IMR-90 (cell line): ENCODE measurements at places on chromosomes 5 and 9. TPM values are rescaled to one million over a fixed set of nuclear protein-coding genes. Genes with fewer than 3 reads are reported as not detected.

LHX3 gene
- polyA plus RNA-seq, result not detected in 2 replicates

SIGMAR1 gene
- 88.9 and 93.1 TPM in 2 replicates for polyA plus RNA-seq

OR1Q1 gene
- polyA plus RNA-seq, result not detected in 2 replicates

OMD gene
- polyA plus RNA-seq, result not detected in 2 replicates

KCNN2 gene
- polyA plus RNA-seq, result 7.5 and 8.8 TPM in 2 replicates

OGN gene
- 0.10 TPM in 1 of 2 replicates, not detected in the other for polyA plus RNA-seq

CCDC69 gene
- 0.36 and 0.48 TPM in 2 replicates for polyA plus RNA-seq

ZNF883 gene
- 0.32 and 0.51 TPM in 2 replicates for polyA plus RNA-seq

IL33 gene
- polyA plus RNA-seq, result not detected in 2 replicates

SHISAL2B gene
- not detected in 2 replicates for polyA plus RNA-seq

PCDHGA3 gene
- polyA plus RNA-seq, result 1.6 and 1.8 TPM in 2 replicates

SLC25A48 gene
- polyA plus RNA-seq, result not detected in 2 replicates

IER5L gene
- polyA plus RNA-seq, result 13.4 and 21.0 TPM in 2 replicates

ADAMTSL2 gene
- not detected in 2 replicates for polyA plus RNA-seq

GZMA gene
- polyA plus RNA-seq, result not detected in 2 replicates

BAAT gene
- not detected in 2 replicates for polyA plus RNA-seq

SLC23A1 gene
- polyA plus RNA-seq, result not detected in 2 replicates

SPINK6 gene
- polyA plus RNA-seq, result not detected in 2 replicates

SLC6A3 gene
- not detected in 2 replicates for polyA plus RNA-seq

DDX4 gene
- polyA plus RNA-seq, result not detected in 2 replicates

IFNA2 gene
- not detected in 2 replicates for polyA plus RNA-seq

CTSV gene
- 0.53 and 0.75 TPM in 2 replicates for polyA plus RNA-seq

FBXL7 gene
- polyA plus RNA-seq, result 10.2 and 11.2 TPM in 2 replicates

CEMIP2 gene
- polyA plus RNA-seq, result 67.4 and 71.2 TPM in 2 replicates

GPBP1 gene
- 18.7 and 24.3 TPM in 2 replicates for polyA plus RNA-seq
